ENCODE measurements at places on chromosomes 4 and X. TPM values are rescaled to one million over a fixed set of nuclear protein-coding genes. Genes with fewer than 3 reads are reported as not detected.

The NAP1L2 gene
- total RNA-seq: 4.2 TPM

The USP26 gene
- total RNA-seq: not detected

DNA sequence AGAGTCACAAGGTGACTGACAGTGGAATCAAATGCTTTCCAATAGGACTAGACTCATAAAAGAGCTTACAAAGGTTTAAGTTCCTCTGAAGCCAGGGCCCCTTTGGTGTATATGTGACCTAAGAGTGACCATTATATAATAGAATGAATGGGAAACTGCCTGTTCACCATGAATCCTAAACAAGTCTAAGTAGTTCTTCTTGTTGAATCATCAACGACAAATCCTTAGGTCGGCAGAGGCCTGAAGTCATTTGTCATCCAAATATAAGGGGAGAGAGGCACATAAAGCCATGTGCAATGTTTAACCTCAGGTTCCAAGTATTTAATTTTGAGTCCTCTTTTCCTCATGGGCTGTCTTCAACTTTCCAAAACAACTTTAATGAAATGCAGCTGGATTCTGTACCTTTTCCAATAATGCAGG lies 122.4 kb downstream of the RASL11B start:
- DNase-seq: no peak
- no peak overlapping the region for H3K27ac ChIP-seq
- H3K27me3 ChIP-seq: no peaks in the 10 kb centered on the region
- H3K4me1 ChIP-seq: no peaks in the 10 kb centered on the region

DNA sequence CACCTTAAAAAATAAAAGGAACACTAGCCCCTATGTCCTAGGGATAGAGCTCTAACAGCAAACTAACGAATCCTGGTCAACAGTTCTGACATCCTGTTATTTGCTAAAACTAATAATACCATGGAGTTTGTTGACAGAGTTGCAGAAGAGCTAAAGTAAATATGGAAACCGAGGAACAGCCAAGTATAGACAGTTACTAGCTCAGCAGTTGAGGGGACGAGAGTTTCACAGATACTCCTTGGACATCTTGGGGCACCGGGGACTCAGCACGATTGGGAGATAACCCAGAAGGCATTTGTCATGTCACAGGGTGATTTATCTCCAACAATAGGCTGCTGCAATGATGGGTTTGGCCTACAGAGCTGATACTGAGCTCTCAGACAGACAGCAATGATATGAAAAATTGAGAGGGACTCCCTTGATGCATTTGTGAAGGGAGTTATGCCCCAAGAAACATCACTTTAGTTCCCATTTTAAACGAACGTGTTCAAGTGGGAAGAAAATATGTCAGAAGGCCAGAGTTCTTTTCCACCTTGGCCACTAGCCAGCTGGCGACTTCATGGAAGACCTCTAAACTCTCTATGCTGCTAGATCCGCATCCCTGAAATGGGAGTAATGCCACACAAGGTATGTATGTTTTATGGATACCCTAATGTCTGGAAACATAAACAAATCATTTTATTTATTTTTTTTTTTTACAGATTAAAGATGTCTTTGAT lies 48.6 kb downstream of the TSC22D3 start:
- no peaks in the 10 kb centered on the region for H3K36me3 ChIP-seq
- H3K27me3 ChIP-seq: no peaks in the 10 kb centered on the region
- peaks cover 29% of the 10 kb centered on the region for H3K4me1 ChIP-seq
- no peak overlapping the region for H3K27ac ChIP-seq
- DNase-seq: no peak

GRCh38 chr4:85555206-85555605 lies 80.3 kb downstream of the ARHGAP24 start:
- H3K4me1 ChIP-seq: no peaks in the 10 kb centered on the region
- H3K4me3 ChIP-seq: no peak overlapping the region
- no peaks in the 10 kb centered on the region for H3K36me3 ChIP-seq
- no peaks in the 10 kb centered on the region for H3K27me3 ChIP-seq
- DNase-seq: no peak

DNA sequence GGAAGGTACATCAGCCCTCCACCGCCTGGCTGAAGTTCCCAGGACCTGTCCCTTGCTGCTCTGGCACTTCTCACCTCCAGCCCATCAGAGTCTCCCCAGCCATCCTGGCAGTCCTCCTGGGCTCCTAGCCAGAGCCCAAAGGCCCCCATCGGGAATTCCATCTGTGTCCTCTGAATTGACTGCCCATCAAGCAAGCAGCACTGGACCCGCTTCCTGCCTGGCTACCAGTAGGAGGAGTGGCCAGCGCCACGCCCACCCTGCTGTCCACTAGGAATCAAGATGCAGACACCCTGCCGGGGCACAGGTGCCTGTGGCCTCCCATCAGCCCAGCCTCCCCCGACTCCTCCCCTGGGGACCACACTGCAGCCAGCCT lies 47.2 kb downstream of the C4orf50 start:
- no peak overlapping the region for H3K4me3 ChIP-seq
- DNase-seq: no peak
- H3K4me1 ChIP-seq: no peaks in the 10 kb centered on the region
- no peaks in the 10 kb centered on the region for H3K36me3 ChIP-seq

DNA sequence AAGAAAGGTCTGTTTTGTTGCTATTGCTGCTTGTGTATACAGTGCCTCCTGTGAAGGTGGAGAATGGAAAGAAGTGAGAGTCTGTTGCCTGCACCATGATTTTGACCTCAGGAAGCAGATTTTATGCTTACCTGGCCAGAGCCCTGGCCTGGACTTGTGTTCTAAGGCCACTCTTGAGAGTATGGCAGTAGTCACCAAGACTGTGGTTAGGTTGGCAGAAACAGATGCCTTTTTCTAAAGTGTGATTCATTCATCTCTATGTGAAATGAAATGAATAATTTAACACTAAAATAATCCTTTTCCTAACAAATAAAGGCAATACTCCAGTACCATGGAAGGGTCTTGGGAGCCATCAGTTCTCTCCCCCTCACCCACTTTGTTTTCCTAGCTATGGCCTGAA lies 161.8 kb downstream of the DCLK2 start:
- no peaks in the 10 kb centered on the region for H3K27me3 ChIP-seq
- DNase-seq: no peak
- no peaks in the 10 kb centered on the region for H3K36me3 ChIP-seq
- H3K4me3 ChIP-seq: no peak overlapping the region

DNA sequence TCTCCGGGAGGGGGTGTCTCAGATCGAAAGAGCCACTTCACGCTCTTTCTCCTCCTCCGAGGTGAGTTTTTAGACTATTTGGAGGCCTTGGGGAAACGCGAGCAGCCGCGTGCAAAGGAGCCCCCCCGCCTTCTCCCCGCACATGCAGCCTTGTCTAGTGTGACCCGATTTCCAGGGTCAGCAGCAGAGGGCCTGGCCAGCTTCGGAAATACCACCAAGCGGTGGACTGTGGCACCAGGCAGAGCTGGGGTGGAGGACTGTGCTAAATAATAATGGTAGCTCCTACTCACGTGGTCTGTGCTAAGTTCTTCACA lies 79.3 kb upstream of the BCOR start:
- H3K4me1 ChIP-seq: peaks cover 7% of the 10 kb centered on the region
- peak overlapping the region; percentile 93 for H3K27ac ChIP-seq
- H3K4me3 ChIP-seq: peak overlapping the region; percentile 81
- no peak for DNase-seq

The PRRG1 gene
- total RNA-seq: 15.2 TPM

The SCD5 gene
- total RNA-seq: 18.5 TPM

The SYTL4 gene
- 13.1 TPM for total RNA-seq

GRCh38 chr4:1111259-1111809 lies 2.0 kb downstream of the RNF212 start:
- no peak overlapping the region for H3K4me3 ChIP-seq
- H3K27ac ChIP-seq: no peak overlapping the region
- no peaks in the 10 kb centered on the region for H3K27me3 ChIP-seq
- no peaks in the 10 kb centered on the region for H3K4me1 ChIP-seq
- no peak for DNase-seq

DNA sequence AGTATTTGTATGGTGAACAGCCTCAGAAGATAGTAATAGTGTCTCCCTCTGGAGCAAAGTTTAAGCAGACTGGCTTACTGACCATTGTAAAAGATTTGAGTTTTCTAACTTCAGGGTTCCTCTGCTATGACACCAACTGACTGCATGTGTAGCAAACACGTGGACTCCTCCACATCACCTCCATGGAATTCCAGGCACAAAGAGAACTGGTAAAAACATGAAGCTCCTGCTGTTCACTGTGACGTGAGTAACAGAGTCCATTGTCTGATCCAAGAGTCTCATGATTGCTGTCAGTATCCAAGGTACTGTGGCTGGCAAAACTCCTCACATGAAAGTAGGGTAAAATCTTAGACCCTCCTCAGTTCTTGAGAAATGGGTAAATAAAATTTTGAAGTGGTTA lies 107.6 kb upstream of the FAM9B start:
- H3K27me3 ChIP-seq: no peaks in the 10 kb centered on the region
- DNase-seq: no peak
- no peaks in the 10 kb centered on the region for H3K36me3 ChIP-seq
- no peak overlapping the region for H3K4me3 ChIP-seq
- H3K27ac ChIP-seq: no peak overlapping the region

The PAGE1 gene
- not detected for total RNA-seq

The SFRP2 gene
- 70.4 TPM for total RNA-seq

The IL13RA2 gene
- 42.2 TPM for total RNA-seq

DNA sequence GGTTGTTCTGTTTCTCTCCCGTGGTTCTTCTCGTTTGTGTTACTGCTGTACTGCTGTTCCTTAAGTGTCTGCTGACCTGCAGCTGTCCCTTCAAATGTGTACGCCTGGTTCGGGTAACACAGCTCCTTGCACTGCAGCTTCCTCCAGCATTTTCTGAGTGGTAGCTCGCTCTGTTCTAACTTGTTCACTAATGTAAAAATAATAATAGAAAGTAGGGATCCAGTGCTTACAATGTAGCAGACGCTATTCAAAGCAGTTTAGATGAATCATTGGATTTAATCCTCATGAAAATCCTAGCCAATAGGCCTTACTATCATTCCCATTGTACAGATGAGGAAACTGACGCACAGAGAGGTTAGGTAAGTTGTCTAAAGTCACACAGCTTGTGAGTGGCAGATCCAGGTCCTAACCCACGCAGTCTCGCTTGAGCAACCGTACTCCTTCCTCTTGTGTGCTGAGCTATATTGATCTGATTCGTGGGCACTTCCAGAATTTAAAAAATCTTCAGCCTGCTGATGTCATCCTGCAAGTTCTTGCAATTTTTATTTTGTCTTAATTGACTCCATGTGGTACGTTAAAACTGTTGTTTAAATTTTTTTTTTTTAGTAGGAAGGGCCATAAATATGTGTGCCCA lies 448.2 kb upstream of the FAT1 start:
- no peak overlapping the region for H3K27ac ChIP-seq
- DNase-seq: no peak
- H3K4me3 ChIP-seq: no peak overlapping the region
- no peaks in the 10 kb centered on the region for H3K4me1 ChIP-seq

The FRMD7 gene
- total RNA-seq: 0.28 TPM

DNA sequence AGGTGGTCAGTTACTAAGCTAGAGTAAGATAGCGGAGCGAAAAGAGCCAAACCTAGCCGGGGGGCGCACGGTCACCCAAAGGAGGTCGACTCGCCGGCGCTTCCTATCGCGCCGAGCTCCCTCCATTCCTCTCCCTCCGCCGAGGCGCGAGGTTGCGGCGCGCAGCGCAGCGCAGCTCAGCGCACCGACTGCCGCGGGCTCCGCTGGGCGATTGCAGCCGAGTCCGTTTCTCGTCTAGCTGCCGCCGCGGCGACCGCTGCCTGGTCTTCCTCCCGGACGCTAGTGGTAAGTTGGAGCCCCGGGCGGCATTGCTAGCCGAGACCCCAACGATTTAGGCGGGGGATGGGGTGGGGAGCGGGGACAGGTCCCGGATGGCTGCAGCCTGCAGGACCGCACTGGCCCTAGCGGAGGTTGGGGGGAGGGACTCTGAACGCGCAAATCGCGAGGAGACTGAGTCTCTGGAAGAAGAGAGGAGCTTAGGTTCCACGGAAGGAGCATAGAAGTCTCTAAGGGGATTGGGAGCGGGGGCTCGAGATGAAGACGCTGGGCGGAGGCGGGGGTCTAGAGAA lies 573 bp downstream of the HTR2C start:
- DNase-seq: no peak
- peak overlapping the region; percentile 52 for H3K4me3 ChIP-seq
- no peaks in the 10 kb centered on the region for H3K27me3 ChIP-seq
- H3K36me3 ChIP-seq: no peaks in the 10 kb centered on the region
- peaks cover 6% of the 10 kb centered on the region for H3K4me1 ChIP-seq

The XAGE1B gene
- total RNA-seq: not detected

- H3K4me1 ChIP-seq: no peaks in the 10 kb centered on the region
- peak within 1 kb of the TSS; percentile 86 for H3K4me3 ChIP-seq
- H3K27ac ChIP-seq: peak within 1 kb of the TSS; percentile 97
- H3K27me3 ChIP-seq: no peaks in the 10 kb centered on the region
- no peaks in the 10 kb centered on the region for H3K36me3 ChIP-seq
- peak; percentile 69 for DNase-seq
Observed at GRCh38 chrX:2928583-2929434, at the start of gene ARSD. Gene ARSD (minus strand): TSS chrX:2929339. CDS start chrX:2929275, 64 bp downstream.

DNA sequence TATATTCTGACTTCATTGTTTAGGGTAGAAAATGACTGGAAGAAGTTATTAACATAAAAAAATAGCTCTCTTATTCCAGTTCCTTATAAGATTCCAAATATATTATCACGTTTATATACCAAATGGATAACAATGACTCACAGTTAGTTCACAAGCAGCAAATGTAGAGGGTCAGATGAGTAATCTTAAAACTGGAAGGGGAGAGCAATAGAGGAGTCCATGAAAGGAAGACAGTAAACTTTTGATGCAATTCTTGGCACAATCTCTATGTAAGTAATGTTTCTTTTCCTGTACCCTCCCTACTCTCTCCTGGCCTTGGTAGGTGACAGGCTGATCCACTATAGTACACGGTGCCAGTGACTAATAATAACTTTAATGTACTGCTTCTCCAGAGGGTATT lies 259.0 kb upstream of the TRPC5 start:
- no peaks in the 10 kb centered on the region for H3K4me1 ChIP-seq
- no peaks in the 10 kb centered on the region for H3K36me3 ChIP-seq

The TBC1D25 gene
- 13.6 TPM for total RNA-seq

The ZDHHC15 gene
- 4.3 TPM for total RNA-seq

- no peaks in the 10 kb centered on the region for H3K36me3 ChIP-seq
- H3K27ac ChIP-seq: no peak overlapping the region
- no peak for DNase-seq
- H3K27me3 ChIP-seq: no peaks in the 10 kb centered on the region
- H3K4me1 ChIP-seq: no peaks in the 10 kb centered on the region
Observed at GRCh38 chr4:186058253-186058979, 10.5 kb upstream of the TLR3 start.

GRCh38 chr4:105291925-105292324 lies 145.2 kb downstream of the TET2 start:
- no peaks in the 10 kb centered on the region for H3K4me1 ChIP-seq
- no peaks in the 10 kb centered on the region for H3K36me3 ChIP-seq
- no peak for DNase-seq
- H3K27ac ChIP-seq: no peak overlapping the region

The PIR gene
- total RNA-seq: 47.4 TPM

The PLAC8 gene
- total RNA-seq: not detected

- H3K4me3 ChIP-seq: no peak overlapping the region
- no peaks in the 10 kb centered on the region for H3K4me1 ChIP-seq
- H3K36me3 ChIP-seq: no peaks in the 10 kb centered on the region
- no peaks in the 10 kb centered on the region for H3K27me3 ChIP-seq
- no peak for DNase-seq
Observed at GRCh38 chrX:11754958-11755645, 2.9 kb upstream of the MSL3 start.

GRCh38 chrX:20498851-20499635 lies 232.3 kb upstream of the RPS6KA3 start:
- DNase-seq: no peak
- H3K4me1 ChIP-seq: no peaks in the 10 kb centered on the region
- H3K4me3 ChIP-seq: no peak overlapping the region
- no peaks in the 10 kb centered on the region for H3K36me3 ChIP-seq

GRCh38 chr4:184821242-184821641 lies 4.5 kb downstream of the ACSL1 start:
- peaks cover 34% of the 10 kb centered on the region for H3K4me1 ChIP-seq
- H3K27ac ChIP-seq: no peak overlapping the region
- H3K27me3 ChIP-seq: no peaks in the 10 kb centered on the region
- no peaks in the 10 kb centered on the region for H3K36me3 ChIP-seq

Data from thoracic aorta (tissue), 2 donors.